ENCODE measurements at places on chromosomes 1 and 21.

DNA sequence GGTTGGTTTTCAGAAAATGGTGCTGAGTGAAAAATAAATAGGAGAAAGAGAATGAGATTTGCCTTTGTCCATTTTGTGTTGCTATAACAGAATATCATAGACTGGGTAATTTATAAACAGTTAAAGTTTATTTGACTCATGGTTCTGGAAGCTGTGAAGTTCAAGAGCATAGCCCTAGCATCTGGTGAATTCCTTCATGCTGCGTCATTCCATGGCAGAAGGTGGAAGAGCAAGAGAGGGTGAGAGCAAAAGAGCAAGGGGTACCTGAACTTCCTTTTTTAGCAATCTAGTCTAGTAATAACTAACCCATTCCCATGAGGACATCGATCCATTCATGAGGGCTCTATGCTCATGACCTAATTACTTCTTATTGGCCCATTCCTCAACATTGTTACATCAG, 209.1 kb upstream of the ZP4 start:
- DNase-seq: no peak

GRCh38 chr1:156086256-156086662, 4.0 kb upstream of the MEX3A start:
- no peak for DNase-seq

DNA sequence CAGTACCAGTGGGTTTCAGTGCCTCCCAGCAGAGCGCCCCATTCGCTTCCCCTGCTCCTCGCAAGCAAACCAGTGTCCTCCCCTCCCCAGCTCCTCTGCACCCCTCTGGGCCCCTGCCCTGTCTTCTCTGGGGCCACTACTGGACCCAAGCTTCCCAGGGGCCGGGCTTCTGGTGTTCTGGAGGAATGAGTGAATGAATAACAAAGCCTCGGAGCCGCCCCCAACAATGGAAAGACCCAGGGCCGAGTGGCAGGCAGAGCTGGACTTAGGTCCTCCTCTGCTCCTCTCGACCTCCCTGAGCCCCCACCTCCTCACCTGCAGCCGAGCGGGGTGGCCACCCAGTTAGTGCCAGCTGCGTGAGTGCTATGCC, 37.6 kb downstream of the MATN1 start:
- no peak for DNase-seq

DNA sequence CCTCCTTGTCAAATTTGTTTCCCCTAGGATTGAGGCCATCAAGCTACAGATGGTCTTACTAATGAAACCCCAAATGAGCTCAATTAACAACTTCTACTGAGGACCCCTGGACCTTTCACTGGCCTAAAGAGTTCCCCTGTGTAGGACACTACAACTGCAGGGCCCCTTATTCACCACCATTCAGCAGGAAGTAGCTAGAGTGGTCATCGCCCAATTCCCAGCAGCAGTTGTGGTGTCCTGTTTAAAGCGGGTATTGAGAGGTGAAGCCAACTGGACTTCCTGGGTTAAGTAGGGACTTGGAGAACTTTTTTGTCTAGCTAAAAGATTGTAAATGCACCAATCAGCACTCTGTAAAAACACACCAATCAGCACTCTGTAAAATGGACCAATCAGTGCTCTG, 1466.9 kb downstream of the KCNT2 start:
- no peak for DNase-seq

DNA sequence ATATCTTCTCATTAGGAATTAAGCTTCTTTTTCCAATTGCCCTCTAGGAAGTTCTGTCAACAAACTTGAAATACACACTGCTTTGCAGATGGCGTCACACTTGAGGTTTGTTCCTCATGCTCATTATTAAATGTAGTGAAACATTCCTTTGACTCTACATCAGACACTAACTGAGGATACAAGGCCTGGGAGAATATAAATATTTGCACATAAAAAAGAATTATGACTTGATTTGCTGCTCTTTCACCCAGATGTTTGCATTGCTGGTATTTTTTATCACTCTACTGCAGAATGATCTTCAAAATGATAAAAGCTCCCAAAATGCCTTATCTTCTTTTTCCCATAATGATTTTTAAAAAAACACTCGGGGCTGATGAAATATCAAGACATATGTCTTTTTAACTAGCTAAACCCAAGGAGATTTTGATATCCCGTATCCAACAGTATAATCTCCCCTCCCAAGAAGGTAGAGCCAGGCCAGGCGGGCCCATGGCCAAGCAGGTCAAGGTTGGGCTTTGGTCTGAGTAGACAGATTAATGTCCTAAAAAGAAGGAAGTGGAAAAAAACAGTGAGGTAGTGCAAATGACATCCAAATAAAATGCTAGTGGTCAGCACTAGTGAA, 264.6 kb downstream of the HHIPL2 start:
- no peak for DNase-seq

DNA sequence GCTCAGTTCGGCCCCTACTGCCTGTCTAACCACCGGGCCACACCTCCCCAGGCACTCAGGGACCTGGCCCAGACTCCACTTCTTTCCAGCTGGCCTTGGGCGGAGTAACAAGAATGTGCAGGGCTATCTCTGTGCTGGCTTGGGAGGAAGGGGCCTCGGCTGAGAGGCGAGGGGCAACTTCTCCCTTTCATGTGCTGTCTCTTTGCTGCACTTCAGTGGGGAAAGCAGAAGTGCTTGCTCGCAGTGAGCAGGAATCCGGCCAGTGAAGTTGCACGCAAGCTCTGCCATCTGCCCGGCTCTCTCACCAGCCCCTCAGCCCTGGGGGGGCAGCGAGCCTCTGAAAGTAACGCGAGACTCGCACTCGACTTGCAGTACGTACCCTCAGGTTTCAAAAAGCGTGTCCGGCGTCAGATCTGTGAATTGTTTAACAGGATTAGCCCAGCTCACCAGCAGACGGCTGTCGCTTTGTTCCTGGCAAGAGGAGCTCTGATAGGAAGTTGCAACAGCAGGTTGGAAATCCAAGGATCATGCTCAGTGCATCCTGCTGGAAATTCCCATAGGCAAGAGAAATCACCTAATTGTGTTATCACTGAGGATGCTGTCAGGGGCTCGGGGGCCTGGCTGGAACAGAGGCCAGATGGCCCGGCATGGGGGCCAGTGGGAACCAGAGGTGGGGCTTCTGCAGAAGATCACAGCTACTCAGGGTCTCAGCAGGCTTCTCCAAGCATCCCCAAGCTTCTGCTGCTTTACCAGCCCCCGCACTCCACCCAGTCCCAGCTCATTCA, 221.1 kb downstream of the NPHP4 start:
- no peak for DNase-seq

DNA sequence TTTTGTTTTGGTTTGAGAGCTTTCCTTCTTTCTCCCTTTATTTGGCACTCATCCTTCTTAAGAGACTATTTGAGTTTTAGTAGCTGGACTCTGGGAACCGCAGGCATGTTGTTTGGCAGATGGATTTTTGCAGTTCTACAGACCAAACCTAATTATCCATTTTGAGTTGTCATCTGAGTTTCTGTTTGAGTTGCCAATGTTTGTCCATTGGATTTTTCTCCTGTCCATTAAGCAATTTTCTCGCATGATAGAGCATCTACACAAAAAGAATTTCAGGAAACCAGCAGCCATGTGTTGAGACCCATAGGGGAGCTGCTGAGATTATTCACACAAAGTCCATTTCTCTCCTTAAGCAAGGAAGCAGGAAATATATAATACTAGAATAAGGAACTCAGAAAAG, 17.2 kb upstream of the CXADR start:
- DNase-seq: no peak

Measured in amygdala (tissue), 56 donors.